A549 treated with DMSO at 1 μM for 4 hours (cell line): ENCODE measurements at places on chromosomes 7 and 10. TPM values are rescaled to one million over a fixed set of nuclear protein-coding genes. Genes with fewer than 3 reads are reported as not detected.

Gene ALOX5
- 0.13 to 0.66 TPM (median 0.28 TPM) in 5 replicates for total RNA-seq

Gene SEPTIN7
- total RNA-seq = 182 to 236 TPM (median 220 TPM) in 5 replicates

Gene ITPRID1
- total RNA-seq = not detected in 5 replicates

Gene MYOF
- total RNA-seq = 201 to 255 TPM (median 239 TPM) in 5 replicates

Gene MMD2
- total RNA-seq = not detected in 5 replicates

Gene RADIL
- 1.3 to 2.4 TPM (median 1.6 TPM) in 5 replicates for total RNA-seq

Gene KEL
- total RNA-seq = not detected in 5 replicates

Gene MRM2
- 50.5 to 58.6 TPM (median 54.4 TPM) in 5 replicates for total RNA-seq

Gene FAM25C
- total RNA-seq = 0.99 to 2.1 TPM (median 2.0 TPM) in 5 replicates

Gene PVRIG
- total RNA-seq = not detected in 5 replicates

Gene MEST
- 35.0 to 43.1 TPM (median 40.3 TPM) in 5 replicates for total RNA-seq

Gene RBAK
- 6.0 to 7.3 TPM (median 6.6 TPM) in 5 replicates for total RNA-seq

Gene DYDC2
- total RNA-seq = 0.05 to 0.25 TPM in 2 of 5 replicates, not detected in the others

Gene NDUFA5
- 30.1 to 42.6 TPM (median 34.8 TPM) in 5 replicates for total RNA-seq
